ENCODE measurements at places on chromosomes 5 and 9. TPM values are rescaled to one million over a fixed set of nuclear protein-coding genes. Genes with fewer than 3 reads are reported as not detected.
A peak's percentile ranks its signal among the peaks of the same experiment; 100 is the strongest.

DNA sequence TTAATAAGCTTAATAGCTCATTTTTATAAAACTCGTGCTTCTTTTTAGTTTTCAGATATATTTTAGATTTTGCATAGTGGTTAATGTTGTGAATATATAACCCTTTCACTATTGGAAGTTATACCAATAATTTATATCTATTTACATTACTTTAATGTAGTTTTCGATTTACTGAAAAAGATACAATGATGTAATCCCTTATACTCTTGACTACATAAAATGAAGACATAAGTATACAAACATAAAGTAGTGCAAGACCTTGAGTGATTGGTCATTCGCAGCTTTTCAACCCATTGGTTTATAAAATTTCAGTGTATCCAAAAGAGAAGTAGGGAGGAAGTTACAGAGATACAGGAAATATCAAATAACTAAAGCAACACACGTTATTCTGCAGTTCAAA, 84.3 kb upstream of the GRHPR start:
- H3K27ac ChIP-seq: no peak overlapping the region
- H3K4me3 ChIP-seq: no peak overlapping the region
- no peak for DNase-seq
- H3K36me3 ChIP-seq: no peaks in the 10 kb centered on the region
- no peaks in the 10 kb centered on the region for H3K27me3 ChIP-seq

- H3K4me1 ChIP-seq: peaks cover 13% of the 10 kb centered on the region
- no peak for DNase-seq
- H3K4me3 ChIP-seq: no peak overlapping the region
- no peaks in the 10 kb centered on the region for H3K27me3 ChIP-seq
These were observed 56.2 kb upstream of the TNFSF15 start for GRCh38 chr9:114861922-114862605.

DNA sequence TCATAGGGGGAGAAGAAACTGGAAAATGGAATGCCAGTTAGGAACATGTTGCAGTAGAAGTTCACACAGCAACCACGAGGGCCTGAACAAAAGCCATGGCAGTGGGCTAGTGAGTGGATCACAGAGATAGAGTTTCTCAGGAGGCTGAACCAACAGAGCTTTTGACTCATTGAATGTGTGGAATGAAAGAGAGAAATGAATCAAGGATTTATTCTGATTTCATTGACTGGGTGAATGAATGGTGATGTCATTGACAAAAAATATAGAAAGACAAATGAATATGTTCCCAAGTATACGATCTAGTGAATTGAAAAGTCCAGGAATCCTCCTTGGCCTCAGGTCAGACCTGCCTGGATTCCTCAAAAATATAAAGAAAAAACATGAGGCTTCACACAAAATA, 99.2 kb downstream of the ZNF462 start:
- H3K27ac ChIP-seq: no peak overlapping the region
- peaks cover 12% of the 10 kb centered on the region for H3K27me3 ChIP-seq
- H3K4me1 ChIP-seq: peaks cover 18% of the 10 kb centered on the region
- H3K4me3 ChIP-seq: no peak overlapping the region

- no peaks in the 10 kb centered on the region for H3K4me1 ChIP-seq
- no peak for DNase-seq
- H3K27ac ChIP-seq: no peak overlapping the region
- no peak overlapping the region for H3K4me3 ChIP-seq
- H3K27me3 ChIP-seq: peaks cover 13% of the 10 kb centered on the region
- no peaks in the 10 kb centered on the region for H3K36me3 ChIP-seq
These were observed 143.4 kb upstream of the APC start for GRCh38 chr5:112594095-112594850.

- no peaks in the 10 kb centered on the region for H3K27me3 ChIP-seq
- H3K4me3 ChIP-seq: no peak overlapping the region
- no peaks in the 10 kb centered on the region for H3K36me3 ChIP-seq
- DNase-seq: peak; percentile 19
These were observed 103.3 kb downstream of the ZNF354C start for GRCh38 chr5:179163236-179164155.

DNA sequence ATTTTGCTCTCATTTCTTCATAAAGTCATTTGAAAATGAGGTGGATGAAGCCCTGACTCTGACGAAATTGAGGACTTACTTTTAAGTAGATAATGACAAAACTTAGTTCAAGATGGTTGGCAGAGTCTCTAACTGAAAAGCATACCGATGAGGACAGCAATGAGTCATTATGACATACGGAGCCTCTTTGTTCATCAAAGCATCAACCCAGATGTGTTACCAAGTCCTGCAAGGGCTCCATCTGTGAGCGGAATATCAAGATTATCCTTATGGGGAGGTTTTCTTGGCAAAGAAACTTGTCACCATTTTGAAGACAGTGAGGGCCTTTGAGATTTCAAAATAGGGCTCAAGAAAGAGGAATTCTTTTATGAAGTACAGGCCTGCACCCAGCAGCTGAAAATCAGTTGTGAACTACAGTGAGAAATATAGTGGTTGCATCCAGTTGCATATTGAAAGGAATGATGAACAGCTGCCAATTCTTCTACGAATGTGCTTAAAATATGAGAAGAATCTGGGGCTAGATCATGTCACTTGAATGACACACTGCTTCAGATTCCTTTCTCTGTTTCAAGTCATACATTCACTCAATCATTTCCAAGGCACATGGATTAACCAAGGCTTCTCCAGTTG, 86.6 kb upstream of the SLC24A2 start:
- no peaks in the 10 kb centered on the region for H3K4me1 ChIP-seq
- H3K36me3 ChIP-seq: peaks cover 2% of the 10 kb centered on the region
- H3K27me3 ChIP-seq: peaks cover 30% of the 10 kb centered on the region
- DNase-seq: no peak

DNA sequence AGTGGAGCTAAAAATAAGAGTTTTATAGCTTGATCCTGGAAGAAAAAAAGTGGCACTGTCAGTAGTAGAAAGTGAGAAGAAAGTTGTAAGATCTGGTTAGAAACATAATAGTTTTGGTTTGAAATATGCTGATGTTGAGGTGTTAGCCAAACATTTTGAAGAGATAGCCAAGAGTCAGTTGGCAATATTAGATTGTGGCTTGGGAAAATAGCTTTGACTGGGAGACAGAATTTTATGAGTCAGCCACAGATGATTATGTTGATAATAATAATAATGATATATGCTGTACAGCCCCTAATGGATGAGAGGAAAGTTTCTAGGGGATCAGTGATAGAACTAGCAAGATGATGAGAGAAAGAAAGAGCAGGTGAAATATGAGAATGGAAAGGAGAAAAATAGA, 12.4 kb upstream of the CDH18 start:
- no peak overlapping the region for H3K4me3 ChIP-seq
- no peak overlapping the region for H3K27ac ChIP-seq
- H3K4me1 ChIP-seq: no peaks in the 10 kb centered on the region
- H3K36me3 ChIP-seq: no peaks in the 10 kb centered on the region
- H3K27me3 ChIP-seq: no peaks in the 10 kb centered on the region

GRCh38 chr9:16612627-16613026, 257.8 kb downstream of the BNC2 start:
- H3K27ac ChIP-seq: no peak overlapping the region
- peaks cover 1% of the 10 kb centered on the region for H3K27me3 ChIP-seq
- H3K4me3 ChIP-seq: no peak overlapping the region
- no peaks in the 10 kb centered on the region for H3K4me1 ChIP-seq

DNA sequence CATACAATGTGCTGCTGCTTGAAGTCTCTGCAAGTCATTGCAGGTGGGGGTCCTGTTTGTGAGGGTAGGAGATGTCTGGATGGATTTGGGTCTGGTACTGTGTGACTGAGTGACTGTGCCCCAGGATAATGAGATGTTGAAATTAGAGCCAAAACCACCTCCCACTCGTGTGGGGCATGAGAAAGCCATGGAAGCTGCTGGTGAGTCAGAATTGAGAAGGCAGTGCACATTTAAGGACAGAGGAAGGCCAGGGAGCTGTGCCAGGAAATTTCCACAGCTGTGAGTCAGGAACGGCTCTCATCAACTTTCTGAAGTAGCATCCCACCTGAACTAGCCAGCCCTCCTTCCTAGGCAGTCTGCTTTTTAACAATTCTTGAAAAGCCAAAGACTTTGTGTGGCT, 229.8 kb downstream of the DRD1 start:
- peaks cover 3% of the 10 kb centered on the region for H3K27me3 ChIP-seq
- no peak overlapping the region for H3K4me3 ChIP-seq
- no peaks in the 10 kb centered on the region for H3K4me1 ChIP-seq

DNA sequence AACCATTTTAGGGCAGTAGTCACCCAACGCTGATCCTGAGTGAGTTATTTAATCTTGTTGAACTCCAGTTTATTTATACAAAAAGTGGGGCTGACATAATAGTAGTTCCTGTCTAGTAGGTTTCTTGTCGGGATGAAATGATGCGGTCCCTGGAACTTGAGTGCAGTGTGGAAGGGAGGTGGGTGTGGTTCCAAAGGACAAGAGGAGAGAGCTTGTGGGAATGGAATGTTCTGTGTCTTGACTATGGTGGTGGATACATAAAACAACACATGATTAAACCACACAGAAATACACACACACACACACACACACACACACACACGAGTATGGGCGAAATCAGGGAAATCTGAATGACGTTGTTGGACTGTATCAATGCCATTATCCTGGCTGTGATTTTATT, 66.1 kb upstream of the BARHL1 start:
- H3K36me3 ChIP-seq: no peaks in the 10 kb centered on the region
- peaks cover 24% of the 10 kb centered on the region for H3K27me3 ChIP-seq
- H3K27ac ChIP-seq: no peak overlapping the region
- H3K4me3 ChIP-seq: no peak overlapping the region

GRCh38 chr5:134534726-134535110, 9.2 kb downstream of the JADE2 start:
- no peak for DNase-seq
- no peak overlapping the region for H3K27ac ChIP-seq
- peaks cover 9% of the 10 kb centered on the region for H3K36me3 ChIP-seq
- H3K4me1 ChIP-seq: peaks cover 60% of the 10 kb centered on the region
- H3K4me3 ChIP-seq: no peak overlapping the region

DNA sequence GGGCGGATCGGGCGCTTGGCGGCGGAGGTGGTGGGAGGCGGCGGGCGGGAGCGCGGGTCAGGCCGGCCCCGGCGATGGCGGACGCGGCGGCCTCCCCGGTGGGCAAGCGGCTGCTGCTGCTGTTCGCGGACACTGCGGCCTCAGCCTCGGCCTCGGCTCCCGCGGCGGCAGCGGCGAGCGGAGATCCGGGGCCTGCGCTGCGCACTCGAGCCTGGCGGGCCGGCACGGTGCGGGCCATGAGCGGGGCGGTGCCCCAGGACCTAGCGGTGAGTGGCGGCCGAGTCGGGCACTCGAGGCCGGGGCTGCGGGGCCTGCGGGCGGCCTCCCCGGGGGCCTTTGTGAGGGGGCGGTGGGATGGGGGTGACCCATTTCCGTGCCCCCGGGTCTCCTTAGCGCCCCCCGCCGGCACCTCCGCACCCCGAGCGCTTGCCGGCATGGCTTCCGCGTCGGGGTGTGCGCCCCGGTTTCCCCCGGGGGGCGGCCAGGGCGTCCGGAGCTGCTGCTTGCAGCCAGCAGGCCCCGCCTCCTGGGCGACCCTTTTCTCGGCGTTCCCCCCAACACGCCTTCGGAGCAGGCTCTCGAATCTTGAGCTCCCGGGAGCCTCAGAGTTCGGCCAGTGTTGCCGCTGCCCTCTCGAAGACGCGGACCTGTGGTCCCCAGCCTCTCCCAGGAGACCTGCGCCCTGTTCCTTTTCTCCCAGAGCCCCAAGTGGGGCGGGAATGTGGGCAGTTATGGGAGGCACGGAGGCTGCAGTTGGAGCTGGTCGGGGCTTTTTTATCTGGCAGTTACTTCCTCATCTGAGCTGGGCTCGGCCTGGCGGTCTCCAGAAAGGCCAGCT, 456 bp downstream of the KDM3B start:
- H3K36me3 ChIP-seq: peaks cover 13% of the 10 kb centered on the region
- DNase-seq: peak; percentile 87
- H3K4me3 ChIP-seq: peak overlapping the region; percentile 93
- H3K27ac ChIP-seq: peak overlapping the region; percentile 89
- H3K27me3 ChIP-seq: no peaks in the 10 kb centered on the region

Gene BARHL1
- total RNA-seq: not detected

- H3K27me3 ChIP-seq: no peaks in the 10 kb centered on the region
- H3K27ac ChIP-seq: peak overlapping the region; percentile 61
- DNase-seq: no peak
- no peak overlapping the region for H3K4me3 ChIP-seq
- H3K36me3 ChIP-seq: peaks cover 31% of the 10 kb centered on the region
These were observed 15.4 kb downstream of the LMAN2 start for GRCh38 chr5:177336112-177336511.

DNA sequence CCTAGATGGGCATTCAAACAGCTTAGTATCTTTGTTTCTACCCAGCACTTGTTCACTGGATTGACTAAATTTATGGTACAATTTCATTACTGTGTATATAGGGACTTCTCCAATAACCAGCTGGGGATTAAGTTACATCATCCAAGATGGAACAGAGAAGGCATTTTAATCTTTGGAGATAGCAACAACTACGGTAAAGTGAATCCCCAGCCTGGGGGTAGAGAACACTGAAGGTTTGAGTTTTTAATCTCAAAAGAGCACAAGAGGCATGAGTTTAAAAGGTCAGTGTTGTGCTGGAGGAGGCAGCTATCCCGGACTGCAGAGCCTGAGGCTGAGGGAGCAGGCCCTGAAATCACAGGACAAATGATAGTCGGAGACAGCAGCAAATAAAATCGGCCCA, 28.6 kb downstream of the DDX31 start:
- peaks cover 11% of the 10 kb centered on the region for H3K36me3 ChIP-seq
- H3K27me3 ChIP-seq: no peaks in the 10 kb centered on the region
- no peak overlapping the region for H3K4me3 ChIP-seq

- H3K4me1 ChIP-seq: no peaks in the 10 kb centered on the region
- peaks cover 6% of the 10 kb centered on the region for H3K27me3 ChIP-seq
- DNase-seq: no peak
- H3K27ac ChIP-seq: no peak overlapping the region
- H3K4me3 ChIP-seq: no peak overlapping the region
- no peaks in the 10 kb centered on the region for H3K36me3 ChIP-seq
These were observed 43.3 kb downstream of the ACTL7B start for GRCh38 chr9:108812396-108813025.

- no peaks in the 10 kb centered on the region for H3K4me1 ChIP-seq
- no peak for DNase-seq
- H3K27ac ChIP-seq: no peak overlapping the region
- no peak overlapping the region for H3K4me3 ChIP-seq
- no peaks in the 10 kb centered on the region for H3K36me3 ChIP-seq
- no peaks in the 10 kb centered on the region for H3K27me3 ChIP-seq
These were observed 356.1 kb downstream of the TUSC1 start for GRCh38 chr9:25322142-25322541.

GRCh38 chr5:169015991-169016390, 284.9 kb downstream of the SLIT3 start:
- H3K36me3 ChIP-seq: no peaks in the 10 kb centered on the region
- no peak overlapping the region for H3K27ac ChIP-seq
- peaks cover 2% of the 10 kb centered on the region for H3K27me3 ChIP-seq
- H3K4me1 ChIP-seq: no peaks in the 10 kb centered on the region

DNA sequence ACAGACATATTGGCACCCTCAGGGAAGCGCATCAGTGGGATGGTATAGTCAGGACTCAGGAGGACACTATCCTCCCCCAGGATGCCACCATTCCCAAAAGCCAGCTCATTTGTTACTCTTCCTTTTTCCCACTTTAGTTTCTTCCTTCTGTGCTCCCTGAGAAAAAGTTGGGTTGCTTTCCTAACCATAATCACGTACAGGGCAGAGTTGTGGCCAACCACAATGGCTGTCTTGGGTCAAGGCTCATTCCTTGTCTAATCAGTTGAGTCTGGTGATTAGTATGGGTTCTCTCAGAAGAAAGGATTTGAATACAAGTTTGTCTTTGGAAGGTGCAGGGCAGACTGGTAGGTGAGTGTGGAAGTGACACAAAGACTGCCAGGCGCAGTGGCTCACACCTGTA, 26.6 kb upstream of the ATP6V1G1 start:
- no peak for DNase-seq
- no peaks in the 10 kb centered on the region for H3K36me3 ChIP-seq
- H3K27ac ChIP-seq: no peak overlapping the region
- peaks cover under 1% of the 10 kb centered on the region for H3K4me1 ChIP-seq
- no peak overlapping the region for H3K4me3 ChIP-seq

Gene SEMA6A
- not detected for total RNA-seq

Gene BRIX1
- 33.9 TPM for total RNA-seq

Gene SEMA4D
- 391 TPM for total RNA-seq

All from activated naive CD8-positive, alpha-beta T cell treated with anti-CD3 and anti-CD28 coated beads, Interleukin-2, amount 10 ng/mL, durations not matched to agents 7 days and 5 days (primary cell).